ENCODE measurements at places on chromosomes 1 and 21.

DNA sequence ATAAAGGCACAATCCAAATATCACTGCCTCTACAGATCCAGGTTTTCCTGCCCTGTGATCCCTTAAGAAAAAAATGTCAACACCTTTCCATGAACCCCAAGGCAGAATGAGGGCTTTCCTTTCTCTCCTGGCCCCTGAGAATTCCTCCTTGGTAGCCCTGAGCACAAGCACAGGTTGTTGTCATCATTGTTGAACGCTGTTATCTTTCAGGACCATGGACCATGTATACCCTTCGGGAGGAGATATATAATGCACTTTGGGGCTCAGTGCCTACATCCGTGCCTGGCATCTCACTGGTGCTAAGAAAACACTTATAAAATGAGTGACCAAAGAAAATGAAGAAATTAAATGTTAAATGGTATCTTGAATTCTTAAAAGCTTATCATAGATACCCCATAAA is 296.2 kb downstream of the SETD4 start:
- no peak for DNase-seq

GRCh38 chr1:169289016-169289415 is 78.6 kb downstream of the NME7 start:
- DNase-seq = no peak

DNA sequence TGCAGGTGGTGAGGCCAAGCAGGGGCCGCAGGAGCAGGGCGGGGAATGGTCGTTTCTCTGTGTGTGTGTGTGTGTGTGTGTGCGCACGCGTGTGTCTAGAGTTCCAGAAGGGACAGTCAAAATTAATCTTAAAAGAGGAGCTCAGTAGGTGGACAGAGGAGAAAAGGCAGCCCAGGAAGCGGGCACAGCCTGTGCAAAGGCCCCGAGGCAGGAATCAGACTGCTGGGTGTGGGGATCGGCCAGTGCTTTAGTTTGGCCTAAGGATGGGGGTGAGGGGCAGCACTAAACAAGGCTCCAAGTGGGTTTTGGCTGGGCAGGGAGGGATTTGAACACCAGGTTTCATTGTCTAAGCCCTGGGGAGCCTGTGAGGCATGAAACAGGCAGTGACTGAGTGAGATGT is 21.7 kb downstream of the EPHA8 start:
- DNase-seq = no peak

DNA sequence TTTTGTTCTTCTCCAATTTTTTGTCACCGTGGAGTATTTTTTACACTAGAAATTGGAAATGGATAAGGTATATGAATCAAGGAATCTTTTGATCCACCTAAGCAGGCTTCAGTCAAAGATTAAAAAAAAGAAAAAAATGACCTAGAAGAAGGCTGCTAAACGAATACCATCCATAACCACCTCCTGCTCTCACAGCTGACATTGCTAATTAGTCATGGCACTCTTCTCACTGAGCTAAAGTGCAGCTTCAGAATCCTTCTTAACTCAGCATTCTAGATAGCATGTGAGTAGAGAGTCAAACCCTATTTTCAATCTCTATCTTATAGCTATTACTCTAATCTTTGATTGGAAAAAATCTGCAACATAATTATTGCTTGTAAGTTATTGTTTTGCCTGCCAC is 40.2 kb upstream of the ST6GALNAC5 start:
- no peak for DNase-seq

DNA sequence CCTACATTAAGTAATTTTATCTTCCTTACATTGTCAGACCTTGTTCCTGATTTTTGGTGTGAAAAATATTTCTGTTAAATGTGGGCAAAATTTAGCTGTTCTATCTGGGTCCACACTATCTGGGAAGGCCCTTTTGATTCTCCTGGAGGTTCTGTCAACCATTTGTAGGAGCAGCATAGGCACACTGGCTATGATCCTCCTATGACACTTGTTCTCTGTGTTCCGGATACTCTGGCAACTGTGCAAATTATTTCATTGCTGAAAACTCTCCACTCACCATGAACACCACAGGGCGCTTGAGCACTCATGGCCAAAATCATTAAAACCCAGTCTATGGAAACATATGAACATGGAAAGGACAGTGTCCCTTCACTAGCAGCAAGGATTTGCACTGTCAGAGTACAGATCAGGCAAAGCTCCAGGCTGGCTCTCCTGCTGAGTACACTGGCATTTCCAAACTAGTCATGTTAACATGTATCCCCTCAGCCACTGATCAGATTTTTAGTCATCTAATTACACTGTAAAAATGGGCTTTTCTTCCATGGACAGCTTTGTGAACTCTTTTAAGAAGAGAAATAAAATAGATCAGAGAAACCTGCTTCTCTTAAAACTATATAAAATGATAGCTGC is 43.9 kb upstream of the SGIP1 start:
- DNase-seq = no peak

- DNase-seq = no peak
These were observed 4.0 kb downstream of the JUN start for GRCh38 chr1:58779801-58780382.

GRCh38 chr1:55650444-55650843 is 435.3 kb upstream of the USP24 start:
- DNase-seq = peak; percentile 6

DNA sequence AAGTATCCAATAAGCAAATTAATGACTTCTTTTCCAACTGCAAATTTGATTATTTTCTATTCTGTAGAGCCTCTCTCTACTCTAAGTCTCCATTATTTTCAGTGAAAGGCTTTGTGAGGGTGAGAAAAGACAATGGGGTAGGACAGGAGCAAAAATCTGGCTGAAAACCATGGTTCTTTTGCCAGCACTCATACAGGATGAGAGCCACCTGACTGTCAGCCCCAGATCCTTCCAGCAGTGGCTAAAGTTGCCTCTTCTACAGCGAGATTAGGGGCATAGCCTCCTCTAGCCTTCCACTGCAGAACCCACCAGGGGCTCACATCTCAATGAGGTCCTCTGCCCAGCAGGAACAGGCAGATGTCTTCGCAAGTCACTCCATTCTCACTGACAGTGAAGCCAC is 23.7 kb downstream of the NMNAT2 start:
- no peak for DNase-seq

- no peak for DNase-seq
These were observed 7.7 kb upstream of the HTR1D start for GRCh38 chr1:23224739-23225648.

- DNase-seq = no peak
These were observed 726.5 kb downstream of the PTPRU start for GRCh38 chr1:29962831-29963247.

DNA sequence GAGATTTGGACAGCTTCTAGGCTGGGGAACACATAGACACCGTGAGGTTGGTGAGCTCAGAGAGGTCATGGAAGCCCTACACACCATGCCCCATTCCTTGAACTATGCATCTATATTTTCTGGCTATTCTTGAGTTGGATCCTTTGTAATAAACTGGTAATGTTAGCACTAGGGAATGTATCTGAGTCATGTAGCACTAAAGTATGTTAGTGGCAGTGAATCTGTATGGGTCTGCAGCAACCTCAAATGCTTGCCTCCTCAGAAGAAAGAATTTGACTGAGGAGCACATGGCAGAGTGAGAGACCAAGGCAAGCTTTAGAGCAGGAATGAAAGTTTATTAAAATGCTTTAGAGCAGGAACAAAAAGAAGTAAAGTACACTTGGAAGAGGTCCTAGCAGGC is 43.7 kb upstream of the LRRC7 start:
- DNase-seq = no peak

GRCh38 chr1:21332554-21333311 is 42.5 kb upstream of the ECE1 start:
- DNase-seq = no peak

DNA sequence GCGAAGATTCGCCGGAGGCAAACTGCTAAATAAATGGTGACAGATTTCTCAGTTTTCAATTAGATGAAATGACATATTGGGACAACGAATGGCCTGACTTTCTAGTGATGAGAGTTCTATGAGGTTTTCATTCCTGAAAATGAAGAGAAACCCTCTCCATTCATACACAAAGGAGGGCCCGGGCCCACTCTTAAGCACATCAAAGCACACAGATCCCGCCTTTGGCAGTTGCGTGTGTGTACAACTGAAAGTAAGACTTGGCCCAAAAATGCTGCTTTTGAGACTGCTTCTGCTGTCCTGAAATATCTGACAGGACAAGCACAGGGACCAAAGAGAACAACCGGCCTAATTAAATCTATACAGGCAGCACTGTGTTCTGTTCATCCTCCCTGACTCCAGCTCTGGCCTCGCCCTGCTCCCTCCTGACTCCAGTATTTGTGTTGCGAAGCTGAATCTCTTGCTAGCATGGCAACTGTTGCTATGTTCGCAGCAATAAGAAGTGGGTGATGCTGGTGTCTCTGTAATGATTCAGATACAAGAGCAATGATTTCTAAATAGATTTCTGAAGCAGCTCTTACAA is 7.4 kb downstream of the LRRC53 start:
- DNase-seq = peak; percentile 11
